Fibroblast of villous mesenchyme (primary cell): ENCODE measurements at places on chromosomes 4 and X.

GRCh38 chrX:131841496-131842437, 181.3 kb upstream of the STK26 start:
- peak; percentile 62 for DNase-seq

DNA sequence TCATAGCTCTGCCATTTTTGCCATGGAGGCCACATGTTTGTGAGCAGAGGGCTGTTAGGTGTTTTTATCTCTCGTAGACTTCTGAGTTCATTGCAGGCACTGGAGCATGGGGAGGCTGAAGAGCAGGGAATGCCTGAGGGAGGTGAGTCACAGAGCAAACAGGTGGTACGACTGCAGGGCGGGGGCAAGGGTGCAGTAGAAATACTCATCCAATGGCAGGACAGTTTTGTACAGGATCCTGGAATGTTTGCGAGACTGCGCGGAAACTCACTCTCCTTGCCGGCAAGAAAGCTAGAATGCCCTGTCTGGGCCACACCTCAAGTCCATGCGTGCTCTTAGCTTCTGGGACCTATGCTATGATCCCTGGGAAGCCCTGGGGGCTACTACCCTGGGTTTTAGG, 20.0 kb upstream of the VCX2 start:
- no peak for DNase-seq

- DNase-seq, result peak; percentile 66
These were observed 22.1 kb downstream of the EPGN start for GRCh38 chr4:74330295-74330750.

DNA sequence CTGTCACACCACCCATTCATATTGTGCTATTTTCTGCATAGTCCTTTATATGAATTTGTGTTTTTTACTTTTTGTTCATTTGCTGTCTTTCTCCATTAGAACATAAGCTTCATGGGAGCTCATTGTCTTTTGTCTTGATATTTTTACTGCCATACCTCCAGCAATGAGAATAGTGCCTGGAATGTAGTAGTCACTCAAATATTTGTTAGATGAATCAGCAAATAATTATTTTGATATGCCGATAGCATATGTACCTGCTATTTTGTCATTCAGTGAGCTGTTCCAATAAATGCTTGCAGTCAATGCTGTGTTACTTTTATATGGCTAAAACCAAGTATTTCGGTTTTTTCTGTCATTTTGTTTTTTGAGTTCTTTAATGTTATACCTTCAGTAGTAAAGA, 43.5 kb upstream of the SLC25A31 start:
- DNase-seq, result no peak

DNA sequence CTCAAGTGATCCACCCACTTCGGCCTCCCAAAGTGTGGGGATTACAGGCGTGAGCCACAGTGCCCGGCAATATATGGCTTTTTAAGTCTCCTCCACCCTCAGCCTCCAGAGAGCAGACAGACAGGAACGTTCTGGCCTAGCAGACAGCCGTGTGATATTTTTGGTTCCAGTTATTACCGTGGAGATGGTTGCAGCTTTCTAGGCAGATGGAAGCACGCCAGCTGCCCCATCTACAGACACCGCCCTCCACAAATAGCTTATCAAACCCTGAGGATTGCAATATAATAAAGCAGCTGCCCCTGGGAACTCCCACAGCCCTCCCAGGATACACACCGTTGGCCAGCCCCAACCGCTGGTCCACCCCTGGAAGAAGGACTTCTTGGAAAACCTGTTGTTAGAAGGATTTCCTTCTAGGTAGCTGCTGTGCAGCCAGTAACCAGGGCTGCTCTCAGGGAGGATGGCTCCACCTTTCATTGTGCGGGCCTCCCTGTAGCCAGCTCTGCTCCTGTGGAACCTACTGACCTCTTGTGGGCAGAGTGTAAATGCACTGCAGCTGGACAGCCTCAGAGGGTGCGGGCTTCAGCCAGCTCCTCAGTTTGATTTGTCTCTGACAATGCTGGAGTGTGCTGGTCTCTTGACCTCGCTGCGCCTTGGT, 44.0 kb downstream of the SLC25A5 start:
- peak; percentile 67 for DNase-seq

- no peak for DNase-seq
These were observed 621.7 kb upstream of the HS3ST1 start for GRCh38 chr4:12050357-12050756.

DNA sequence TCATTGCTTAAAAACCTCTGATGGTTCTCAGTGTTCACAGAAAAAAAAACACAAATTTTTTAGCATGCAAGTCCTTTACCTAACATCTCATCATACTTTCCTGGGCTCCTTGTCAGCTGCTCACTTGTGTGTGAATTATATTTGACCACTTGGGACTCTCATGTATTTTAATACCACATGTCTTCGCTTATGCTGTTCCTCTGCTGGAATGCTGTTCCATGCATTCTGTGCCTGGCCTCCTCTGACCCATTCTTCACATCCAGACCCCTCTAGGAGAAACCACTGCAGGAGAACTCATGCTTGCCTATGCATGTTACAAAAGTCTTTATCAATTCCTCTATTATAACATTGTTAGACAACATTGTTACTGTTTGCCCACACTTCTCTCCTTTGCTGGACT, 157.6 kb downstream of the PDGFRA start:
- DNase-seq, result no peak

DNA sequence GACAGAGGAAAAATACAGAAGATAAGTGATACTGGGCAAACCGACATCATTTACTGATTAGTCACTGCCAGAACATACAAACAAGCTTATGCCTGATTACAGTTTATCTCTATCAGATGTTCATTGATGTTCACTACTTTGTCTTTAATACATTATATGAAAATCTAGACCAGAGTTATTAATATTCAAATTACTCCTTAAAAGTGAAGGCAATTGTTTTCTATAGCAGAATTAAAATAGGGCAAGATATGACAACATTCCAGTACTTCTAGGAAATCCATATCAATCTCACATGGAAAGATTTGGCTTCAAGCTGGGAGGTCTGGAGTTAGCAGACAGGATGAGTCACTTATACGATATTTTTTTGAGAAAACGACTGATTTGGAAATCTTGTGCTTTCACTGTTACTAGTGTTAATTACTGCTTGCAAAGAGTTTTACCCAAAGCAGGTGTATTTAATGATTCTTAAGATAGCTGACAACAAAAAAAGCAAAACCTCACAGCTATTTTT, 31.8 kb downstream of the HPGD start:
- peak; percentile 85 for DNase-seq

GRCh38 chr4:177051473-177052060, 258.1 kb upstream of the NEIL3 start:
- DNase-seq, result peak; percentile 22

DNA sequence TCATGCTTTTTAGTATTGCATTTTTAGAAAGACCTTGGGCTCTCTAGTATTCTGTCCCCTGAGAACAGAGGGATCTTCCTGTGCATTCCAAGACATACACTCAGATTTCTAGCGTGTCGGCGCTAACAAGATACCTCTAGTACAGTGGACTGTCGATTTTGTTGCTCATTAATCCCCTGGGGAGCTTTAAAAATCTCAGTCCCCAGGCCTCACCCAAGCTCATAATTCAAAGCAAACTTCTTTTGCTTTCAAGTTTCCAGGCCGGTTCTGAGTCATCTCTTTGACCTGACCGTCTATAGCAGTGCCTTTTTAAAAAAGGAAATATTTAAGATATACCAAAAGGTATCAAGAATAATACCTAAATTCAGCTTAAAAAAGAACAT, 137.0 kb downstream of the AMMECR1 start:
- peak; percentile 65 for DNase-seq

DNA sequence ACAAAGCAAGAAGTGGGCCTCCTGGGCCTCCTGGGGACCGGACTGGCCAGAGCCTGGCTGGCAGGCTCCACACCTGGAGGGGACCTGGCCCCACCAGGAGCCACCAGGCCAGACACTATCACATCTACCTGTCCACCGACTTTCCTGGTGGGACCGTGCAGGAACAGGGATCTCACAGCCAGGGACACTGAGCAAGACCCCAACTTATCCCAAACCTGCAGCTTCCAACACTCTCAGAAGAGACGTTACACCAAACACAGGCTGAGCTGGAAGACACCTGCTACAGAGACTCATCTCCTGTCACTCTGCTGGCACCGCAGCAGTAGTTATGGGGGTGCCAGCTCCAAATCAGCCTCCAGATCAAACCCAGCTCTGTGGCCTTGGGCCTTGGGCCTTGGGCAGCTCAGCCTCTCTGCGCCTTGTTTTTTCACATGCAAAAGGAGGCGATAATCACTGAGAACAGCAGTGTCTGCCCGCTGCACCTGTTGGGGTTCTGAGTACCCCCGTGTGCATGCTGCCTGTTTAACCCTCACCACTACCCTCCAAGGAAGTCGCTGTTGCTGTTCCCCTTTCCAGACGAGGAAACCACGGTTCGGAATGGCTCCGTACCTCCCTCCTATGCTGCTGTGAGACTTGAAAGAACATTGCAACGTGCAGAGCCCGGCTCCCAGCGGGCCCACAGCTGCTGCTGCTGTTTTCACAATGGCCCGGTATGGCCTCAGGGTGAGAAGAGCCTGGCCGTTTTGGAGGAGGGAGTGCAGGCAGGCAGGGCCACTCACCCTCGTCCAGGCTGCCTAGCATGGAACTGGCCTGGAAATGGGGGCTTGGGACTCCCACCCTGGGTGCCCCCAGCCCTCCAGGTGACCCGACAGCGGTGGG, 69.6 kb downstream of the ADRA2C start:
- DNase-seq, result no peak

GRCh38 chrX:108664701-108665100, 71.7 kb downstream of the IRS4 start:
- no peak for DNase-seq

- DNase-seq, result peak; percentile 90
These were observed 72.5 kb downstream of the RAPGEF2 start for GRCh38 chr4:159175085-159175988.

DNA sequence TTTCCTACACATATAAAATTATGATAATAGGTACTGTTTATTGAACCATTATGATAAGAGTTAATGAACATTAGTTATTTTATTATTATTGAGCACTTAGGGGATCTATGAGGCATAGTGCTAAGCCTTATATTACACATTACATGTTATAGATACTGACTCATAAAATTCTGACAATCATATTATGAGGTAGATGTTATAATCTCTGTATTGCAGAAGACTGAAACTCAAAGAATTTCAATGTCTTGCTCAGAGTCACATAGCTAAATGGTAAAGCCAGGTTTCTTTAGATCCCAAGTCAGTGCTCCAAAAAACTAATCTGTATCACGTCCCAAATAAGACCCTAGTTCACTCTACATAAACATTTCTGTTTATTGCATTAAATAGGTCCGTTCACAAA, 207.2 kb upstream of the CNKSR2 start:
- DNase-seq, result no peak

DNA sequence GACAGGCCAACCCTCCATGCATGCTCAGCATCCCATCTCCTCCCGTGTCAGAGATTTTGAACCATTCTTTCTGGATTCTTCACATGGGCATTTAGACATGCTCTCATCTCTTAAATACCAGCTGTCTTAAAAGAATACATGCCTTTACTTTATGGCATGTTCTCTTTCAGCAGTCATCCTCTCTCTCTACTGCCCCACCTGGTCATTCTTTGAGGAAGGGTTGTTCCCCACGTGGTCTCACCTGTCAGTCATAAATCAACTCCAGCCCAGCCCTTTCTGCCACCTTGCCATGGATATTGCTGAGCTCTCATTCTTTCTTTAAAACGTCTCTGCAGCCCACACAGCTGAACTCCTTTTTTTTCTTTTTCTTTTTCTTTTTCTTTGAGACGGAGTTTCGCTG, 111.3 kb downstream of the ARHGAP10 start:
- no peak for DNase-seq

DNA sequence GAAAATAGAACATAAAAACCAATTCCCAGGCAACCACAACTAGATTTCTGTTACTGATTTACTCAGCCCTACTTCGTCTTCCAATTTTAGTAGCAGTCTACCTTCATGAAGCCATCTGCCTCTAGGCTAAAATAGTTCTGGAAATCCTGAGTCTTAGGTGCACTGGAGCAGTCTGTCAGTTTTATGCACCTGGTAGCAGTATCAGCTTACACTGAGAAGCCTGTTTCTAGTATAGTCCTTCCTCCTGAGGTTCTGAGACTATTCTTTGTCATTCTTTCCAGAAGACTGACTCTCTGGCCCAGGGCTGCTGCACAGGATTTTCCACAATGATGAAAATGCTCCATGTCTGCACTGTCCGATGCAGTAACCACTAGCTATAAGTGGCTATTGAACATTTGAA, 16.9 kb upstream of the HPRT1 start:
- no peak for DNase-seq

DNA sequence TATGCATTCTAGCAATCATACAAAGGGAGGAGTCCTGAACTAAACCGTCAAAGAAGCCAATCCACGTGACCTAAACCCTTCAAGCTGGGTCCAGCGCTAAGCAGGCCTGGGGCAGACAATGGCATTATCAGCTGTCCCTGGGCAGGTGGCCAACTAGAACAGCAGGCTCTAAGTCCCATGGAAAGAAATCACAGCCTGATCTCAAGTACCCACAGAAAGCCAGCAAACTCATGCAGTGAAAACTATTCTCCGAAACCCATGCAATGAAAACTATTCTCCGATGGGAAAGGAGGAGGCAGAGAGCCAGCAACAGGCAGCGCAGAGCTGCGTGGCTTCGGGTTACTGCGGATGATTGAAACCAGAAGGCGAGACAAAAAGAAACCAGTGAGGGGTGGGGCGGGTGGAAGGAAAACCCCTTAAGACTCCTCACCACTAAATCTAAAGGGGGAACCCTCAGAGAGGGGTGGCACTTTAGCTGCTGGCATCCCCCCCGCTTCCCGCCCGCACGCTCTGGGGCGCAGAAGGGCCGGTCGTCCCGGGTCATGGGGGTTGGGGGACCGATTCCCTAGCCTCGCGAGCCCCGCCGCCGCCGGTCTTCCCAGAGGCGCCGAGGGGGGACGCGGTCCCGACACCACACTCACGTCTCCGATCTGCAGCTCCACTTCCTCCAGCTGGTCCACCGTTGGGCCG, 567 bp downstream of the C4orf46 start:
- peak; percentile 82 for DNase-seq

- DNase-seq, result no peak
These were observed 9.1 kb downstream of the POU4F2 start for GRCh38 chr4:146647615-146648460.

DNA sequence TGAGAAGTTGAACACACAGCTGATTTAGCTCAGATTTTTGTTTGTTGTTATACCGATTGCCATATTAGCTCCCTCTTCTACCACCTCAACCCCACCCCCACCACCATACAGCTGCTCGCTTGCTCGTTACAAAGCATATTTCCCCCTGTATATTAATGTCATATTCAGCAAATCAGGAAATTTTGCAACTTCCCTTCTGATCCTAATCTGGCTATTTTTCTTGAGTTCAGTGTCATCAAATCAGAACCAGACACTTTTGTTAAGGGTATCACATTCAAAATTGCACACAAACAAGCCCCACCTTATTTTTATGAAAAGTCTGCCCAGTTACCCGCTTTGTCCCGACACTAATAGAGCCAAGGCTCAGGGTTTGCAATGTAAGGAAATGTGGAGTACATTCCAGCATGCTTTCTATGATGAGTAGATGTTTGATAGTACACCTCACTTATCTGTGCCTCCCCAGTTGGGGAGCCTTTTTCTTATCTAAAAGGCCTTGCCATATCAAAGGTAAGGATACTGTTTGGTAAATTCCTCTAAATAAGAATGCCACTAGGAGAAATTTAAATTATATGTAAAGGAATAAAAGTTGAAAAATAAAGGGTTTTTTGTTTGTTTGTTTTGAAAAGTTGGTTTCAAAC, 212.2 kb downstream of the CBR4 start:
- DNase-seq, result no peak

GRCh38 chr4:169098532-169098931, 88.5 kb upstream of the CBR4 start:
- DNase-seq, result no peak

GRCh38 chrX:16114611-16115010, 8.8 kb upstream of the GRPR start:
- peak; percentile 82 for DNase-seq

- DNase-seq, result peak; percentile 85
These were observed 154.4 kb downstream of the SHROOM3 start for GRCh38 chr4:76589402-76589801.
